ENCODE measurements at places on chromosomes 2 and 18.

DNA sequence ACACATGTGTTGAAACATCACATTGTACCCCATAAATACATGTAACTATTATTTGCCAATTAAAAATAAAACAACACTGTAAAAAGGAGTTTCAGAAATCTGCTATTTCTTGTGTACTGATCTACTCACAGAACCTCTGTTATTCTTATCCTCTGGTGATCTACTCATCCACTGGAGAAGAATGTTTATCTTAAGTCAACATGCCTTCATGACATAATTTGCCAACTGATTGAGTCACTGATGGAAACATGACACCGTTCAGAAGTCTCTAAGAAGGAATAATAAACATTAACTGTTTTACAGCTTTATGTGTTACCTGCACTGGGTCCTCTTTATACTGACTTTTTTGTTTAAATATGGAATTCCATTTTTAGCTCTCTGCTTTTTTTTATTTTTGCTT lies 555.2 kb downstream of the DCDC2C start:
- DNase-seq, result no peak

DNA sequence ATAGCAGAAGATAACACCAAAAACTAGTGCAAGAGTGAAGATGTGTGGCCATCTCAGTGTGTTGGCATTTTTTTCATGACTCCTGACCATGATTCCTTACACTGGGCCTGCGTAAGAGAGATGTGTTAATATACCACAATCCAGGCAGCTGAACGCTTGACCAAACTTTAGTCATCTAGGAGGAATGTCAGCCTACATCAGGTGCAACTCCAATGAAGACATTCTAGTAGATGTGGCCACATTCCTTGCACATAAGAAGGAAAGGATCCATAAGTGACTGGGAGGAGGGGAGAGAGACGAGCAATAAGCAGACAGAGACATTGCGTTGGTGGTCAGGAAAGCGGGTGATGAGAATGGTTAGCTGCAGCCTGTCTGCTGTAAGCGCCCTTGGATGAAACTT lies 42.6 kb downstream of the CYRIA start:
- no peak for DNase-seq

GRCh38 chr2:201638326-201638725 lies 5.0 kb downstream of the TMEM237 start:
- no peak for DNase-seq

GRCh38 chr2:121202541-121203310 lies 82.3 kb downstream of the TFCP2L1 start:
- DNase-seq, result no peak

GRCh38 chr2:55420439-55420725 lies 726 bp upstream of the CCDC88A start:
- no peak for DNase-seq
